Liver (tissue), 10 donors: ENCODE measurements at places on chromosomes 7 and 10. TPM values are rescaled to one million over a fixed set of nuclear protein-coding genes. Genes with fewer than 3 reads are reported as not detected.

The SYCE1 gene
- total RNA-seq, result not detected

The OR2A5 gene
- 0.28 TPM for total RNA-seq

The COL1A2 gene
- 86.2 TPM for total RNA-seq

The GPR22 gene
- not detected for total RNA-seq

The MARVELD1 gene
- total RNA-seq, result 2.3 TPM

The SH2B2 gene
- total RNA-seq, result 1.0 TPM

The ANKRD22 gene
- 1.0 TPM for total RNA-seq

The RSPH10B2 gene
- total RNA-seq, result 0.42 TPM
